ENCODE measurements at places on chromosomes 4 and X.

GRCh38 chrX:132034648-132035047, 11.5 kb downstream of the STK26 start:
- DNase-seq = no peak

DNA sequence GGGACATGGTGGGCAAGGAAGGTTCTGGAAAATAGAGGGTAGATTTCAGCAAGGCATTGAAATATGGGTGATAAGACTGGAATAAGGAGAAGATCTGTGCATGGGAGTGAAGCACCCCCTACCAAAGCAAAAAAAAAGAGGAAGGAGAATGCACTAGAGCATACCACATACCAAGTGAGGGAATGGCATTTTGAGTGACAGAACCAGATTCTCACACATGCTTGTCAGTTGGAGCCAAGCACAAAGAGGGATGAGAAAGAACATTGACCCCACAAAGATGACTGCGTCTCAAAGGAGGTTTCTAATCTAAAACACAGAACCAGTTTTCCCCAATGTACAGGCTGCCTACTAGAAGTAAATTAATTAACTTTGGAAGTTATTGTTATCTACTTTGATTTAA, 140.3 kb upstream of the SMAD1 start:
- no peak for DNase-seq

DNA sequence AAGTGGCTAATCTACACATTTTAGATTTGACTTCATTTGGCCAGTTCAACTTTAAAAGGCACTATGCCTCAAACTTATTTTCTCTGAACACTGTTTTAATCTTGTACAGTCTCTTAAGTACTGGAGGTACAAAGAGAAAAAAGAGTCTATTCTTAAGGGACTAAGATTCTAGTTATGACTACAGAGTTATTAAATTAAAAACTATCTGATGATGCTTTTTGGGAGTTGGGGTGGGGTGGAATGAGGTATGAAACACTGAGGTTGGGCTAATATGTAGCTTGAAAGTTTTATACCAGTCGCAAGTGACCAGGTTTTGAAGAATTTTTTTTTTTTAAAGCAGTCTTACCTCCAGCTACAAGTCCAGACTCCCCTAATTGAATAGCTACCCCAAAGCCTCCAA, 17.7 kb upstream of the GPR34 start:
- DNase-seq = no peak

GRCh38 chrX:8755813-8756212, 23.9 kb upstream of the ANOS1 start:
- DNase-seq = no peak

DNA sequence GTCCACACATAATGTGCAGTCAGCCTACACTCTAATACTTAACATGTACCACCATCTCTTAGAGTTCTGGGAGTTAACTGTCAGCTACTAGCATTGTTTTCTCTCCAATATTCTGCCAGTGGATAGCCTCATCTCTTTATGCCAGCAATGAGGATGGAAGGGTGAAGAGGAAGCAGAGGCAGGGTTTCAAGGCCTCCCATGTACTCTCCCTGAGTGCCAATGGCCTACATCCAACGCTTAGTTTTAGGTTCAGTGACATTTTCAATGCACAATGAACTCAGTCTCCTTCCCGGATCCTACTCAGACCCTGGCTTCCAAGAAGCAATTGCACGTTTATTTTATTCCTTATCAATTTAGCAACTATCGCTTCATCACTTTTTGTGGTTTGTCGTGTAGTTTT, 686.1 kb downstream of the DMD start:
- DNase-seq = no peak

Data from pulmonary artery endothelial cell (primary cell).